GF-D8 (cell line): ENCODE measurements at places on chromosomes 3 and 15.

DNA sequence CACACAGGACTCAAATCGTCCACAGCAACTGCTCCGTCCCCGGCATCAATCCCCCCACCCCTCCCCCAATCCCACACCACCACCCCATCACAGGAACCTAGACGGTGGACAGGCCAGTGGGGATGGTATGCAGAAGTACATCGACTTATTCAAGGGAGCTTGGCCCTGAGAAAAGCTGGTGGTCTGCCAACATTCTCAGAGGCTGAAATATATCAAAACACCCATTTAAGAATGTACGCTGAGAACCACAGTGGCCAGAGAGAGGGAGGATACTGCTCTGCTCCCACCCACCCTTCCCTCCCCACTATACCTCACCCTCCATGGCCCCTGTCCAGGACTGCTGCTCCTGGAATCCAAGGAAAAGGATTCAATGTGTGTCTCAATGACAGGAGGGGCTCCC is 12.4 kb upstream of the USP3 start:
- DNase-seq, result no peak

GRCh38 chr15:72616491-72617210 is 37.8 kb upstream of the GOLGA6B start:
- no peak for DNase-seq

GRCh38 chr3:56522374-56522773 is 34.6 kb upstream of the CCDC66 start:
- no peak for DNase-seq

- peak; percentile 6 for DNase-seq
Measured at GRCh38 chr15:97909291-97909891, 51.1 kb upstream of the ARRDC4 start.

DNA sequence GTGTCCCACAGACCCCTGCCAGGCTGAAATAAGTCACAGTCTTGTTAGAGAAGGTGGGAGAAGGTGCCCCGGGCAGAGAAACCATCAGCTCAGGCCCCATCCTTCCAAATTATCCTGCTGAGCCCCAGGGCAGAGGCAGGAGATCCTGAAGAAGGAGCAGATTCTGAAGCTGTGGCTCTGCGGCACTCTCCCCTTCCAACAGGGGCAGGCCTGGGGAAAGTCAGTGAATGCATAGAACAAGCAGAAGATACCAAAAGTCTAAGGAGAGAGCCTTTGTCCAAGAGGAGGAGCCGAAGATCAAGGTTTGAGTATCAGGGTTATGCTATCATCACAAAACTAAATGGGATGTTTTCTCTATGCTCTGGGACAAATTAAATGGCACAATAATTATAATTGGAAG is 249.3 kb downstream of the XXYLT1 start:
- no peak for DNase-seq

DNA sequence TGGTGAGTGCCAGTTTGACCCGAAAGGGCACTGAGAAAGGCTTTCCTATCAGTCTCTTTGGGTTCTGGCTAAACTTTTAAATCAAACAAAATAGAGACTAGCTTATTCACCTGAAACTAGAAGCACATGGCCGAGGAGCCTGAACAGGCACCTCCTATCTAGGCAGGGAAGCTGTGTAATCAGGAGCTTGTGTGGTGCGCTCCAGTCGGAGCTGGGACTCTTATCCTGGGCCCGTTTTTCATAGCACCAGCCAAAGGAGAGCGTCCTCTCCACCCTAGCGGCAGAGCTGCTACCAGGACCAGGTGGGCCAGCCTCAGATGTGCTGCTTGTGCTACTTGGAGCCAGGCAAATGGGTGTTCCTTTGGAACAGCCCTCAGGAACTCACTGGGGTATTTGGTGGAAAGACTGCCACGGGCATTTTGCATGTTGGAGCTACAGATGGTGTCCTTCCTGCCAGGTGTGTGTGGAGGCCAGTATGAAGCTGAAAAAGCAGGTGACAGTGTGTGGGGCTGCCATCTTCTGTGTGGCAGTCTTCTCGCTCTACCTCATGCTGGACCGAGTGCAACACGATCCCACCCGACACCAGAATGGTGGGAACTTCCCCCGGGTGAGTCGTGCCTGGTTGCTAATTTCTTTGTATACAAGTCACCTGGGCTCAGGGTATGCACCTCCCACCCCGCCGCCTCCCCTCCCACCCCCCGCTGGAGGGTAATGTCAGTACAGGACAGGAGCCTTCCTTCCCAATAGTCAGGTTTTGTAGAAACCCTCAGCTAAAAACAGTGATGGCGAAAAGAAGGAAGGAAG is 833 bp downstream of the MAN2A2 start:
- DNase-seq, result no peak

DNA sequence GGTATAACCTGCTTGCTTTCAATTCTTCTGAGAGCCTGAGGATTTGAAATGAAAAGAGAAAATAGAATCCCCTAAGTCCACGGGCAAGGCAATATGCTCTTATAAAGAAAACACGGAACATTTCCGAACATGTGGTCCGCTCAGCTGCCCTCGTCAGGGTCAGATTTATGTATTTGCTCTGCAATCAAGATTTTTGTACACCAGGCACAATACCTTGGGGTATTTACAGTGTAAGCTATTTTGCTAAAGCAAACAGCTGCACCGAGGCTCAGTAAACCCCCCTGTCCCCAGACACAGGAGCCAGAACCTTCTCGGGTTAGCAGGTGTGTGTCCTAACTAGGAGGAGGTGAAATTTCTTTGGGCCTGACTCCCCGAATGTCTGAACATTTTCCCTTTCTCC is 155.8 kb upstream of the LRIG1 start:
- DNase-seq, result no peak

DNA sequence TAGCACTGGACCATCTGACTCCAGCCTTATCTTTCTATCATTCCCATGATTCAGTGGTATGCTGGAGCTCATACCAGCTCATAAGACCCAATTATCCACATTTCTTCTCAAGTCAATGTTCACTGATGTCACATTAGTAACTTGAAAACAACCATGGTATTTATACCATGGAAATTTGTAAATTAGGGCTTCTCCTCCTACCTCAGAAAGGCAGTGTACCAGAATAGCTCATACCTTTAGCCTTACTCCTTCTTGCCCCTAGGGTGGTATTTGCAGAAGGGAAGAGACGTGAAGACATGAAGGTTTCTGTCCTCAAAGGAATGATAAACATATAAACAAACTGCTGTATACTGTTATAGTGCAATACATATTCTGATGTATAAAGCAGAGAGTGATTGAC is 114.2 kb downstream of the NEK11 start:
- no peak for DNase-seq

GRCh38 chr3:119873646-119874045 is 91.7 kb downstream of the NR1I2 start:
- DNase-seq, result no peak

DNA sequence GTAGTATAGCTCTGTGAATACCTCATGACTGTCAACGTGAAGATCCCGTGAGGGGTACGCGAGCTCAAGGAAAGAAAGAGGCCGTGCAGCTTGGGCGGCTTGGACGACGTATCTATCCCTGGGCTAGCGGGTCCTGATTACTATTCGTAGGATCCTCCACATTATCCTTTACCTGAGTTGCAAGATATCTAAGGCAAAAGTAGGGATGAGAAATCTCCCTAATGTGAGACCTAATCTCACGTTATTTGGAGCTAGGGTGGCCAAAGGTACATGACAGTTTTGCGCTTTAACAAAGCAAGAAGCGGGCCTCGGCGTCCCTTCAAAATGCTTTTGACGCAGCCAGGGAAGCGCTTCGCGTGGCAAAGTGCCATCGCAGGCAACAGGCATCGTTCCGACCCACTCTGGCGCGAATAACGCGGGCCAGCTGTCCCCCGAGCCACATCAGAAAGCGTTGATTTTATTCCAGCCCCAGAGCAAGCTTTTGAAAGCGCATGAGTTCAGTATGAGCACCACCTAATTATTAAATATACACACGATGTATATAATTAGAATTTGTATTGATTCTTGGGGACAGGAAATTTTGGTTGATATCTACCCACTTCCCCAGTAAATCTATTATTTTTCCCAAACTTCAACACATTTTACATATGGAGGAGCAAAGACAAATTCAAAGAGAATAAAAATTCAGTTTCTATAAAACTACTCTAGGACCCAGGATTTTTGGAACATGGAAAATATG is 2.5 kb upstream of the EOMES start:
- DNase-seq, result no peak

- no peak for DNase-seq
Measured at GRCh38 chr3:187208159-187208558, 10.9 kb downstream of the RTP1 start.

DNA sequence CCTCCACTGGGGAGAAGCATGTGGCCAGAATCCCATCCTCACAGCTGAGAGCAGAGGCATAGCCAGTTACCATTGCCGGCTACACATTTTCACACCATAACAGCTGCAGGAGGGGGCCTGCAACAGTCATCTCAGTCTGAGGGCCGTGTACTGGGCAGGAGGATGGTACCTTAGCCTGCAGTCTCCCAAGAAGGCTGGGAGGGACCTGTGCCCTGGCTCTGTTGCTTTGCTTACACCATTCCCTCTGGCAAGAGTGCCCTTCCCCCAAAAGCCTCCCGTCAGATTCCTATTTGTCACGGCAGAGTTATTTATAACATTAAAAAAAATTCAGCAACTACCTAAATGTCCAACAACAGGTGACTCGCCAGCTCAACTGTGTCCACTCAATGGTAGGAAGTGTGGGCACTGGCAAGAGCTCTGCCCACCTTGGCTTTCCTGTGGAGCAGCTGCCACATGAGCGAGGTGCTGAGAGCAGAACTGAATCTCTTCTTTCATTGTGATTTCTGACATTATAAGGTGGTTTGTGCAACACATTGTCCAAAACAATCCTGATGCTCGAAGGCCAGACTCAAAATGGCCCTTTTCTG is 4.4 kb downstream of the CAMKV start:
- DNase-seq, result no peak

DNA sequence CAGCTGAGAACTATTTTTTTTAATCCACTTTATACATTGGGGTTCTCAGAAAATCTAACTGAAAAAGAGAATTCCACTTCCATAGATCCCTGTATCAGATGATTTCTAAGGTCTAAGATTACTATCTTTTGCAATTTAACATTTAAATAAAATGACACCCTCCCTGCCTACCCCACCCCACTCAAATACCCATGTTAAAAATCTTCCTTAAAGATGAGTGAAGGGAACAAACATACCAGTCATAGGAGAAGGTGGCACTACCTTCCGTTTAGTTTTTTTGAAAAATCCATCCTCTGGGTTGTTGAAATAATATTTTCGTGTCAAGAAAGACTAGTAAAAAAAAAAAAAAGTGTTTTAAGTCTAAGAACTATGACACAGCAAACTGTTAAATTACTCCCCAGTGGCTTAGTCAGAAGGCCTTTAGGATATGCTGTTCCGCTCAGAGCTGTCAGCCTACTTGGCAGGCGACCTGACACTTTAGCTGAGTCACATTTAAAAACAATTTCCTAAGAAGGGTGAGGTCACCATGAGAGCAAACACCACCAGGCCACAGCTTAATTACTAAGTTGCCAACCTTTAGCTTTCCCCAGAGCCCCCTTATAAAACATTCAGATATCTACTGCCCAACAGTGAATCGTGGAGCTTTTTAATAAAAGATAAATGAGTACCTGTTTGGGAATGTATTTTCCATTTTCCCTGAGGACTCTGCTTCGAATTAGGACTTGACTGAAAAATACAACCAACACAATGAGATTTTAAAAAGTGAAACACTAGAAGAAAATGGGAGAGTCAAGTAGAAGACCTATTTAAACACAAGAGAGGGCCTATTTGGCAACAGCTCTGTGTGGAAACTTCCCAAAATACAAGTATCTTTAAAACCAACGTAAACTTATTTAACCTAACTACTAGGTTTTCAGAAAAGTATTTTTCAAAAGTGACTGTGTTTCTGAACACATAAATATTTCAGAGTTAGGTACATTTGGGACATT is 9.6 kb downstream of the EMC3 start:
- DNase-seq, result peak; percentile 92

GRCh38 chr3:169505577-169506230 is 157.8 kb downstream of the MECOM start:
- no peak for DNase-seq

- peak; percentile 85 for DNase-seq
Measured at GRCh38 chr3:51995346-51996163, at the start of gene RPL29. Gene RPL29 (minus strand): TSS chr3:51995895. CDS start chr3:51995461, 434 bp downstream.

GRCh38 chr15:63288778-63289378 is 11.5 kb downstream of the APH1B start:
- DNase-seq, result no peak

GRCh38 chr3:129686941-129687340 is 80.5 kb upstream of the PLXND1 start:
- no peak for DNase-seq

DNA sequence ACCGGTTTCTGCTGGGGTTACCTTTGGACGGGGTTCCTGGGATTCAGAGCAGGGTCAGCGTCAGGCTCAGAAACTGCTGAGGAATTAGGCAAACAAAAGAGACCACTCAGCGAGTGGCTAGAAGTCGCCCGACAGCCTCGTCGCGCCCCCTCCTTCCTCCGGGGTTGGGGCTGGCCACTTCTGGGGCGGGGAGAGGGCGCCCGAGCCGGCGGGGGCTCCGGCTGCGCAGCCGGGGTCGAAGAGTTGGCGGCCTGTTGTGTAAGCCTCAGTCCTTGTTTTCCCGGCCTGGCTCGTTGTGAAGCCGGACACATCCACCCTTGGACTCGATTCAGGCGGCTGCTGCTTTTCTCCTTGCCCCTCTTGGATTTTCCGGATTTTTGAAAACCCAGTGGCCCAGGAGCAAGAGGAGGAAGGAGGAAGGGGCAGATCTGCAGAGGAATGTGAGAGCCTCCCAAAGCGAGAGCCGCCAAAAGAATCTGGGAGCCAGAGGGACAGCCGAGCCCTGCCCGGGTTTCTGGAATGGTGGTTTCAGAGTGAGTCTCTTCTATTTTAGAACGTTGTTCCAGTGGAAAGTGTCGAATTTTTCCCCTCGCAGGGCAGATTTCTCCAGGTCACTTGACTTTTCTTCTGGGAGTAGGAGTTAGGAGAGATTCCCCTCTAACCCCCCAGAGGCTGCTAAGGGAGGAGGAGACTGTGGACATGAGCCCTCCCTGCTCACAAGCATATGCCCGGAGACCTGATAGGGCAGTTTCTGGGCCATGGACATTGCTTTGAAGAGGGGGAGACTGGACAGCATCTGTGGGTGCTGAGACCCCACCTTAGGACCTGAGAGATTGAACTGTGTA is 666 bp downstream of the SNX33 start:
- no peak for DNase-seq

DNA sequence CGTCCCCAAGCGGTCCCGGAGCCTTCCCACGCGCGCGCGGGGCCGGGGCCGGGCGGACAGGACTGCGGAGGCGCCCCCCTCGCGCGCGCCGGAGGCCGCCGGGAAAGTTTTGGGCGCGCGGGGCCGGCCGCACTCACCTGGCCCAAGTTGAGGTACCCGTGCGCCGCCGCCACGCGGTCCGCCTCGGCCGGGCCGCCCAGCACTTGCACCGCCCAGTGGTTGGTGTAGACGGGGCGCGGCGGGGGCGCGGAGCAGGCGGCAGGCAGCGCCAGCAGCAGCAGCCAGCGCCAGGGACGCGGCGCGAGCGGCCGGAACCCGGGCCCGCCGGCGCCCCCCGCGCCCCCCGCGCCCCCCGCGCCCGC is 289 bp downstream of the PCSK6 start:
- DNase-seq, result no peak

- no peak for DNase-seq
Measured at GRCh38 chr3:13199006-13199776, 126.0 kb upstream of the IQSEC1 start.
